ENCODE measurements at places on chromosomes 7 and 10.

GRCh38 chr7:136652635-136653370, 215.6 kb upstream of the CHRM2 start:
- no peak for DNase-seq

- DNase-seq, result no peak
Observed at GRCh38 chr10:82887488-82887887, 1012.5 kb downstream of the NRG3 start.

- no peak for DNase-seq
Observed at GRCh38 chr7:111528331-111528730, 34.0 kb downstream of the IMMP2L start.

- DNase-seq, result no peak
Observed at GRCh38 chr10:51007781-51008180, 66.5 kb upstream of the PRKG1 start.

- no peak for DNase-seq
Observed at GRCh38 chr10:76487582-76487981, 1056.2 kb downstream of the LRMDA start.

DNA sequence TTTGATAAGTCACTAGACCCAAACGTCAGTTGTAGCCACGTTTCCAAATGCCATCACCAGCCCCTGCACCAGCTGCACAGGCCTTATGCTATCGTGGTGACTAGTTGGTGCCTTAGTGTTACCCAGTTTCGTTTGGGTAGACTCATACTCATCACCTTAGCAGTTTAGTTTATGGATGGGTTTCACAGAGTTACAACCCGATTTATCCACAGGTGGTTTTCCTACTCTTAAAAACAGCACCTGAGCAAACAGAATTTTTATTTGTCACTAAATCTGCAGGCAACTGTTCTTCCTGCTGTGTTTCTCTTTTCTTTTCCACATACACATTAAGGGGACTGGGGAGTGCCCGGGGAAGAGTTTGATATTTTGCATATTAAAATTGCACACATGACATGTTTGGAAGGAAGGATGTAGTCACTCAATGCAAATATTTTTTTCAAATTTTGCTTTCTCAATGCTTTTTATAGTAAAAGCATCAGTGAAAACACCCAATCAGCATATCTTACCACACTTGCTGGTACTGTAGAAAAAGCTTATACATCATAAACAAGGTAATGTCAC, 41.6 kb downstream of the PDSS1 start:
- no peak for DNase-seq

GRCh38 chr10:16779384-16779915, 37.8 kb downstream of the RSU1 start:
- DNase-seq, result no peak

DNA sequence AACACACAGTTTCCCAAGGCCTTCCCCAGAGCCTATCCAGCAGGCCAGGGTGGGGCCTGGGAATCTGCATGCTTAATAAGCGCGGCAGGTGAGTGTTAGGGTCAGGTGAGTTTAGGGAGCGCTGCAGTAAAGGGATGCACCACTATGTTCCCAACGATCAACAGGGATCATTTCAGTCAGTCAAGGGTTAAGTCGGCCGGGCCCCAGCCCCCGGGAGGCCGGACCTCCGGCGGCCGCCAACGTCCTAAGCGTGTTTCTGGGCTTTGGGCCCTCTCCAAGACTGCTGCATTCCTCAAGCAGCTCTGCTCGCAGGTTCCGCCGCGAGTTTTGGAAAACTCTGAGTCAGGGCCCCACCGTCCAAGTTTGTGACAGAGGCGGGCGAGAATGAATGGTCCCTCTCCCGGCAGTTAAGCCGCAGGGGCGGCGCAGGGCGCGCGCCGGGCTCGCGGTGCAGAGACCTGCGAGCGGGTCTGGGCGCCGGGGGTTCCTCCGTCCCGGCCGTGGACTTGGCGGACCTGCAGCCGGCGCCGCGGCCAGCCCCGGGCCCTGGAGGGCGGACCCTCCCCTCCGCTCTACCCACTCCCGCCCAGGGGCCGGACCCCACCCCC, 81.6 kb downstream of the ARHGAP22 start:
- peak; percentile 73 for DNase-seq

- DNase-seq, result no peak
Observed at GRCh38 chr7:39528849-39529248, 37.4 kb upstream of the YAE1 start.

- DNase-seq, result no peak
Observed at GRCh38 chr7:127911968-127912511, 119.2 kb downstream of the LRRC4 start.

DNA sequence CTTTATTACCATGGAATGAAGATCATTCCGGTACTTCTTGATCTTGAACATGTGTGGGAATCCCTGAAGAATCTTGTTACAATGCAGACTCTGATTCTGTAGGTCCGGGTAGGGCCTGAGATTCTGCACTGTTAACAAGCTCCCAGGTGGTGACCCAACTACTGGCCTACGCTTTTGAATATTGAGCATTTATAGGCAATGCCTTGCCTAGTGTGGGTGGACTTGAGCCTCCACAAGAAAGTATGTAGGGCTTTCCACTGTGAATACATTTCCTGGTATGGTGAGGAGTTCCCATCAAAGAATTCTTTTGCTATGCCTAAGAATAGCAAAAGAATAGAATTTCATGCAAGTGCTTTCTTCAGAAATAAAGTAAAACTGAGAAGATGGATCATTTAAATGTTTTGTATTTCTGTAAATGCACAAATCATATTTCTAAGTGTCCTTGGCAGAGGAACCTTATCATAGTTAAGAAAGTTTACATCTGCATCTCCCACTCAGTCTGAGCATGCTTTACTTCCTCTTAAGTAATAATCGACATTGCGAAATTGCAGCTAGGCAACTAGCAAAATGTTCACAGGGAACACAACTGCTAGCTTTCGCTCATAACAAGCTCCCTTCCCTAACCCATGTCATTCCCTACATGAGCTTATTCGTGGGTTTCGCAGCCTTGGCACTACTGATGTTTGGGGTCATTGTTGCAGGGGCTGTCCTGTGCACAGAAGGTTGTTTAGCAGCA, 71.4 kb downstream of the AHR start:
- DNase-seq, result peak; percentile 58

DNA sequence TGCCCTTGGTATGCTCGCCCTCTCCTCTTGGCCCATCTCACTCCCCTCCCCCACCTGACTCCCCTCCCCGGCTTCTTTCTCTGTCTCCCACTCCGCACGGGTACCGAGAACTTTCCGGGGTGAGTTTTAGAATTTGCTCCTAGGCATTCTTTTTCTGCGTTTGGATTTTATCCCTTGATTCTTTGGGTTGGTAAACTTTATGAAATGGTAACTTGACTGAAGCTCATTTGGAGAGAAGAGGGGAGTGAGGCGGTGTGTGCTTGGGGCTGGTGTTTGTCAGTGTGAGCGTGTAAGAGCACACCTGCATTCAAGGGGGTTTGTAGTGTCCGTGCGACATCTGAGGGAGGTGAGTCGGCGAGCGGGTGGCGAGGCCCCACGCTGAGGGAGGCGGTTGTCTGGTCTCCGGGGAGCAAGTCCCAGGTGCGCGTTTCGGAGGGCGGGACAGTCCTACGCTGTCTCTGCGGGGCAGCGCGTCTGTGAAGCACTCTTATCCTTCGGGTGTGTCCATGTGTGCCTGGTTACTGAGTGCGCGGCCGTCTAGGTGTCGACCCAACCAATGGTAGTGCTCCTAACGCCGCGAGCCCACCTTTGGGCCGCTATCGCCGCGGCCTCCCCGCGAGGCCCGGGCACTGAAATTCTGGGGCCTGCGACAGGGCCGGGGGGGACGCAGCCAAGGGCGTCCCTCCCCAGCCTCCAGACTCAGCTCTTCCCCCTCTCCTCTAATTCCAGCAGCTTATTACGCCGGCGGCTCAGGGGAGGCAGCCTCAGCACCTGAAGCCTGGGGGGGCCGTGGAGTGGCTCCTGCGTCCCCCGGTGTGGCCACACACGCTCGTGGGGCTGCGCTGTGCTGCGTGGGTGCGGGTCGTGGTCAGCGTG, 2.6 kb upstream of the ZNF503 start:
- DNase-seq, result no peak

DNA sequence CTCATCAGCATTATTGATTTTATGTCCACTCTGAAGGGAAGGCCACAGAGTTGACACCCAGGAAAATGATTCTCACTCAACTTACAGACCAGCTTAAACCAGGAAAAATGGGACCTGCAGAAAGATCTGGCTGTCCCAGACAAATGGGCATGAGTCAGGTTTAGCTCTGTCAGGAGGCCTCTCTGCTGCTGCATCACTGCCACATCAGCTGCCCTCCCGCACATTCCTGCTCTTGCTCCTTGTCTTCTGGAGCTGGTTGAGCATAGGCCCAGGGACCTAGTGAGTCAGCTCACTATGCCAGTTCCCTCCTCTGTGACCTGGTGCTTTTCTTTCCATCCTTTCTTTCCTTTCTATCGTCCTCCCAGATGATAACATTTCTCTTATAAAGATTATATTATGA, 18.8 kb upstream of the SMNDC1 start:
- DNase-seq, result peak; percentile 89

GRCh38 chr7:124718032-124718766, 47.4 kb downstream of the GPR37 start:
- no peak for DNase-seq

DNA sequence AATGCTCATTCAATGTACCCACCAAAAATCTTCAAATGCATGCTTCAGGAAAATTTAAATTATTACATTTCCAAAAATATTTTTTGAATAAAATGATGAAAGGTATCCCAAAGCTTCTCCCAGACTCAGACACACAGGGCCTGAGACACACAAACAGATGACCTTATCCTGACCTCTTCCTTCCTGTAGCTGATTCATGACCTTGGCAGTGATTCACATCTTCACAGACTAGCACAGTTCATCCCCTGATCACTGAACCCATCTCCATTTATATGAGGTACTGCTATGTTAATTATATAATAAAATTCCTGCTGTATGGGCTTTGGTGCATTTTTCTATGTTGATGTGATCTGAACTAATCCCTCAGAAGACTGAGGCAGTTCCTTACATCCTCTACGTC, 265.0 kb upstream of the GLI3 start:
- peak; percentile 13 for DNase-seq

- DNase-seq, result no peak
Observed at GRCh38 chr10:114603948-114604347, 54.1 kb downstream of the ABLIM1 start.

GRCh38 chr7:51318886-51319579, 2.4 kb upstream of the COBL start:
- no peak for DNase-seq

GRCh38 chr7:91007371-91007770, 256.9 kb upstream of the FZD1 start:
- no peak for DNase-seq

DNA sequence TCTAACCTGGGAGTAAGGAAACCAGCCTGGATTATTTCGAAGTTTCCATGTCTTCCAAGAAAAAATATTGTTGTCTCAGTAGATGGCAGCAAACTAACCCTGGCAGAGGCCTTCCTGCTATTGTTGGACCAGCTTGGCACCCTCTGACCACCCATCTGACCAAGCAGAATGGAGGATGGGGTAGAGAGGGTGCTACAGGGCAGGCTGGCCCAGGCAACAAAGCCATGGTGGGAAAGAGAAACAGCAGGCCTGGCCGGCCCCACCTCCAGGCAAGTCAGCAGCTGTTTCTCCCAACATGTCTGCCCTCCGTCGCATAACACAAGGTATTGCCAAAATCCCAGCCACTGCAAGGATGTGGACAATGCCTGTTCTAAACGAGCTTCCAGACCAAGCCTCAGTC, 95.0 kb downstream of the FAM53B start:
- DNase-seq, result peak; percentile 72

DNA sequence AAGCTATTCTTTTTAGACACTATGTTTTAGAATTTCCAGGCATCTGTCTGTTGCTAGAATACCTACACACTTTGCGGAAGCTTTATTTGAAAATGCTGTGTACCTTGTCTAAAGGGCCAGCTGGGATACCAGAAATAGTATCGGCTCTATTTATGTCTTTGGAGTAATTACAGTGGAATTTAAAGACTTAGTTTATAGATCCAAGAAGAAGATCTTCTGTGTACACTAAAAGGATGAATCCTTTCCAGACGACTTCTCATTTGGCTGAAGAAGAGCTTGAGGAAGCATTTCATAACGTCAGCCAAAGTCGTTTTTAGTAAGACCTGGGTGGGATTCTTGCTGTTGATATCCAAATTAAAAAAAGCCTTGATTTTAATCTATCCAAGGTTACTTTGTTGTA, 365.9 kb downstream of the INHBA start:
- DNase-seq, result peak; percentile 39
